ENCODE measurements at places on chromosomes 2 and 18. TPM values are rescaled to one million over a fixed set of nuclear protein-coding genes. Genes with fewer than 3 reads are reported as not detected.

DNA sequence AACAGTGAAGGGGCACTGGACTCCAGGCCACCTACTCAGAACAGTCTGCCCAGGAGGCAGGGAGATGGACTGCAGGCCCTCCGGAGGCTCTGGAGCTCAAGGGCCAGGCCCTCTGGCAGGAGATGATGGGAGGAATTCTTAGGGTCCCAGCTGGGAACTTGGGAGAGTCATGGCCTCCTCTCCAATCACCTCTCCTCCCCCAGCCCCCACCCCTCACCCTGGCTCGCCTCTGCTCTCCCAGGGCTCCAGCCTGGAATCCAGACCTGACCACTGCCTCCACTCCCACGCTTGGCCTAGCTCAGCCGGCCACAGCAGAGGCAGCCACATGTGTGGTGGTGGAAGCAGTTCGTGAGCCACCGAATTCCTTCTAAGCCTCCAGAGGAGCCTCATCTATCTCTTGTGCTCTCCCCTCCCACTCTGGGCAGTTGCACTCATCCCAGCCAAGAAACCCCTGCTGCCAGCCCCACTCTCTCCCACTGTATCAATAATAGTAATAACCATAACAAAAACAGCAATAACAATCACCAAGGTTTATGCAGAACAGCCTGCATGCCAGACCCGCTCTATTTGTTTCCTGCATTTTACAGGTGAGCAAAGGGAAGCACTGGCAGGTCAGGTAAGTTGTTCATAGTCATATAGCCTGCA is 67.4 kb downstream of the TNS1 start:
- DNase-seq = no peak

DNA sequence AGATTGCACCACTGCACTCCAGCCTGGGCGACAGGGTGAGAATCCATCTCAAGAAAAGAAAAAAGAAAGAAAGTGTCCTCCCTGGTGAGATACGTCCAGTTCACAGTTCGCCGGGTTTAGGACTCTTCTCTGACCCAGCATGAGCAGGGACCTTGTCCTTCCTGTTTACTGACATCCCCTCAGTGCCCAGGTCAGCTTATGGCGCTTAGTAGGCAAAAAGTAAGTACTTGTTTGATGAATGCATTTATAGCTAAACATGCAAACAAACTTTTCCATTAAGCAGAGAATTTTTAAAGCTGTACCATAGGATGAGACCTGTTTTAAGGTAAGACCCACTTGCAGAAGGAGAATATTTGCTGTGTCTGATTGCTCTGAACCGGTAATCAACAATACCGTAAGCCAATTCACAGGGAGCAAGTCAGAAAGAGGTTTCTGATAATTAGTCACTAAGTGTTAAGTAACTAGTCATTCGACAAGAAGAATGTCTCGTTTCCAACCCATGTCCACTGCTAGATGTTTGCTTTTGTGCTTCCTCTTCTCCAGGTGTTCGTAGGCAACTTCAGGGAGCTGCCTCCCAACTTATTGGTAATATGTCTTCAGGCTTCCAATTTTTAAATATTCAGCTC is 40.0 kb downstream of the MOGAT1 start:
- DNase-seq = no peak

NR4A2 gene
- total RNA-seq = 4.9 TPM

RPRM gene
- 2.1 TPM for total RNA-seq

CD8B gene
- not detected for total RNA-seq
